ENCODE measurements at places on chromosomes 3 and 15.

- no peak for DNase-seq
Observed at GRCh38 chr3:128435561-128435960, 31.1 kb downstream of the DNAJB8 start.

DNA sequence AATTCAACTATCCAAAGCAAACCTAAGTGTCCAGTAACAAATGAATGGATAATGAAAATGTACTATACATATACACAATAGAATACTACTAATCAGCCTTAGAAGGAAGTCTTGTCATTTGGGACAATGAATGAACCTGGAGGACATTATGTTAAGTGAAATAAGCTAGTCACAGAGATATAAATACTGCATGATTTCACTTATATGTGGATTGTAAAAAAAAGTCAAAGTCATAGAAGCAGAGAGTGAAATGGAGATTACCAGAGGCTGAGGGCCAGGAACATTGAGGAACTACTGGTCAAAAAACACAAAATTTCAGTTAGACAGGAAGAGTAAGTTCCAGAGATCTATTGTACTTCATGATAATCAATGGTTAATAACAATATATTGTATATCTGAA is 33.6 kb downstream of the MYO5A start:
- DNase-seq: no peak

GRCh38 chr3:194905696-194906095 is 220.0 kb downstream of the FAM43A start:
- no peak for DNase-seq

DNA sequence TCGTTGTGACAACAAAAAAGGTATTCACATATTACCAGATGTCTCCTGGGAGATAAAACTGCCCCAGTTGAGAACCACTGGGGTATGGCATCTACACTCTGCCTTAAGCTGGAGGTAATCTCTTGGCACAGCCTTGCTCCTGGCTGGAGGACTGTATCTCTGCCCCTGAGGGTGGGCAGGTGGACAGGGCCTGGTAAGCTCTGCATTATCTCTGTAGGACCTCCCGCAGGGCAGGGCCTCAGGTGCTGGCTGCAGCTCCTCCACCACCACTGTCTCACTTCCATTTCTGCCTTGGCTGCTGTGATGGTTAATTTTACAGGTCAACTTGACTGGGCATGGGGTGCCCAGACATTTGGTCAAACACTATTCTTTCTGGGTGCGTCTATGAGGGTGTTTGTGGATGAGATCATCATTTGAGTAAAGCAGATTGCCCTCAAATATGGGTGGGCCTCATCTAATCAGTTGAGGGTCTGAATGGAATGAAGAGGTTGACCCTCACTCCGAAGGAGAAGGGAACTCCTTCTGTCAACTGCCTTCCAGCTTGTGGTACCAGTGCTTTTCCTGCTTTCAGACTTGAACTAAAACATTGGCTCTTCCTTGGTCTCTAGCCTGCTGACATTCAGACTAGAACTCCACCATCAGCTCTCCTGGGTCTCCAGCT is 9.8 kb upstream of the RHCG start:
- DNase-seq: no peak

GRCh38 chr3:42529468-42529867 is 27.0 kb downstream of the VIPR1 start:
- no peak for DNase-seq

DNA sequence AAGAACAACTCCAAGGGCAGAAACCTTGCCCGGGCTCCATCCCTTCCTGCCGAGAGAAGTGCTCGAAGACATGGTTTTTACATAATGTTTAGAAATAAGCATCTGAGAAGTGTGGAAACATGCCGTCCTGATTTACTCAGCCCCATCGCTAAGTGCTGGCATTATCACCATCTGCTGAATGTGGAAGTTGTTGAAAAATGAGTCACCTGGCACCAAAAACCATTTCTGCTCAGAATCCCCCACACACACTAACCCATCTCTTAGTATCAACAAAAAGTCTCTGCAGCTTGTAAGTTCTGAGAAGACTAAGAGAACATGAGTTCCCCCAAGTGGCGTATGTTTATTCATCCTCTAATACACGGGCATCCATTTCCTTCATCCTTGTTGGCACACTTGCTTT is 51.0 kb upstream of the ARL8B start:
- no peak for DNase-seq

GRCh38 chr3:125479091-125479490 is 40.9 kb downstream of the SNX4 start:
- DNase-seq: no peak

DNA sequence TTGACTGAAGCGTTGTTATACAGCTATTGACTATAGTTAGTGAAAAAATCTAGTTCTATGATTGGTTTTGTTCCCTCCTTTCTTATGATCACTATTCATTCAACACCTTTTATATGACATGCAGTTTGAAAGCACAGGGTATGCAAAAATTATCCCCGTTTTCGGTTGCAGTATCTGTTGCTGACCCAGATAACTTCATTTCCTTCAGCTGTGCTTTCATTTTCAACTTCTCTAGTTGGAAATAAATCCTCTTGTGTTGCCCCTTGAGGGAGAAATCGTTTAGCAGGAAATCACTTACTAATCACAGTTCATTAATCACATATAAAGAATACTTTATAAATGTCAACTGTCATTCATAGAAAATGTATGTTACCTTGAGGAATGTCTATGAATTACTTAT is 55.1 kb downstream of the MBNL1 start:
- no peak for DNase-seq

- DNase-seq: no peak
Observed at GRCh38 chr3:122916084-122916483, 111.5 kb downstream of the SEMA5B start.

- DNase-seq: peak; percentile 43
Observed at GRCh38 chr15:69462030-69462492, 9.4 kb downstream of the RPLP1 start.

- DNase-seq: no peak
Observed at GRCh38 chr3:19256313-19256712, 108.0 kb downstream of the KCNH8 start.

DNA sequence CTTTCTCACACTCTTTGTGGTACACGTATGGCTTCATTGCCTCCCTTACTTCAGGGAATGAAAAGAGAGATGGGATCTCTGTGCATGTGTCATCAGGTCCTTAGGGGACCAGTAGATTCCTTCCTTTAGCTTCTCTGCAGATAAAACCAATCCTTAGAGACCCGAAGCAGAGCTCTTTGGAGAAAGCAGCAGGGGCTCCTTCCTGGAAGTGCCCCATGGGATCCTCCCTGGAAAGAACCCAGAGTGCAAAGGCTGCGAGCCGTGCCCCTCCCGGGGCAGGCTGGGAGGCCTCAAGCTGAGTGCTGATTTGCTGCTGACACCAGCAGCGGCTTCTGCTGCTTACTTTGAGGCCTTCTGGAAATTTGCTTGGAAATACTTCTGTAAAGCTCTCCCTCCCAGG is 328.6 kb upstream of the RGMA start:
- DNase-seq: peak; percentile 21

- no peak for DNase-seq
Observed at GRCh38 chr3:24299806-24300626, 194.6 kb downstream of the THRB start.

- DNase-seq: no peak
Observed at GRCh38 chr15:51425517-51426040, 84.1 kb downstream of the GLDN start.

GRCh38 chr15:71043373-71043772 is 71.9 kb upstream of the THSD4 start:
- no peak for DNase-seq

DNA sequence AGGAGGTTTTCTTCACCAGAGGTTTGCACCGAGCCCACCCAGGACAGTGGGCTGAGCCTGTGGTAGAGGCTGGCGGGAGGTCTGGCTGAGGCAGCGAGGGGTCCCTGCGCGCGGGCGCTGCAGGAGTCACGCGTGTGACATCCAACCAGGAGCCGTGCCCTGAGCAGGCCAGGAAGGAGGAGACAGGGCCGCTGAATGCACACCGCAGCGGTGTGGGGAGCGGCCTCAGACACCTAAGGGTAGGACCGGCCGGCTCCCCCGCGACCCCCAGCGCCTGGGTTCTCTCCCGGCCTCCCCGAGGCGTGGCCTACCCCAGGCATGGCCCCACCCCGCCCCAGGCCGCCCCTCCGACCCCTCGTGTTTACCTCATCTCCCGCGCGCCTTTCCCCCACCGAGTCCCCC is 412 bp downstream of the SLC41A3 start:
- DNase-seq: peak; percentile 58

- DNase-seq: no peak
Observed at GRCh38 chr3:25191673-25192072, 236.4 kb upstream of the RARB start.

DNA sequence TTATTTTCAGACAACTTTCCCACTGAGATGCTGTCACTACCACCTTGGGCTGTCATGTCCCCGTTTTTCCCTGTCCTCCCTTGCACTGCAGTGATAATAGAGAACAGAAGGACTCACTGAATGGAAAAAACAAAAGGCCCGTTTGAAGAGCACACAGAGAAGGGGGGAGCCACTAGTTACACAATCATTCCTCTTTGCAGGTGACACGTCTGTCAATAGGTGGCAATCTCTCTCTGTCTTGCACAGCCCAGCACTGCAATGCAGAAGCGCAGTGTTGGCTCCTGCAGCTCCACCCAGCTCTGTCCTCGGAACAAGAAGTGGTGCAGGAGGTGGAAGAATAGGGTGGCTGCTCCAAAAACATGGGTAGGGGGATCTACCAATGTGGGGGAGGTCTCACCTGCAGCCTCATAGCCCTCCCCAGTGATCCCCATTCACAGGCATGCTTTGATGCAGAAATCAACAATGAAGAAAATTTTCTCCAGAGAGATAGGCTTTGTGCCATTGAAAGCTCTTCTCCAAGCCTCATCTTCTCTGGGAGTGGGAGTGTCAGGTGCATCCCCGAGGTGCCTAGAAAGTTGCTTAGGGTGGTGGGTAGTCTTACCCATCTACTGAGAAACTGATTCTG is 31.8 kb downstream of the FSTL1 start:
- peak; percentile 69 for DNase-seq

DNA sequence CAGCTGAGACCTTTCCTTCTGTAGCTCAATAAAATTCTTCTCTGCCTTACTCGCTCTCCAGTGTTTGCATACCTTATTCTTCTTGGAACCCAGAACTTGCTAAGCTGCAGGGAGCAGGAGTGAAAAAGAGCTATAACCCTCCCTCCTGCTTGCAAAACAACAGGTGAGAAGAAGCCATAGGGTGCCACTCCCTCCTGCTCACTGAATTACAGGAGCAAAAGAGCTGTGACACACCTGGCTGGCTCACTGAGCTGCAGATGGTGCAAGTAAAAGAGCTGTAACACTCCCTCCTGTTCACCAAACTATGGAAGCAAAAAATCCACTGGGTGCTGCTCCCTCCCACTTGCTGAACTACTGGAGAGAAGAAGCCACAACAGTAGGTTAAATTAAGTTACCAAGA is 44.2 kb upstream of the C2CD4B start:
- no peak for DNase-seq

DNA sequence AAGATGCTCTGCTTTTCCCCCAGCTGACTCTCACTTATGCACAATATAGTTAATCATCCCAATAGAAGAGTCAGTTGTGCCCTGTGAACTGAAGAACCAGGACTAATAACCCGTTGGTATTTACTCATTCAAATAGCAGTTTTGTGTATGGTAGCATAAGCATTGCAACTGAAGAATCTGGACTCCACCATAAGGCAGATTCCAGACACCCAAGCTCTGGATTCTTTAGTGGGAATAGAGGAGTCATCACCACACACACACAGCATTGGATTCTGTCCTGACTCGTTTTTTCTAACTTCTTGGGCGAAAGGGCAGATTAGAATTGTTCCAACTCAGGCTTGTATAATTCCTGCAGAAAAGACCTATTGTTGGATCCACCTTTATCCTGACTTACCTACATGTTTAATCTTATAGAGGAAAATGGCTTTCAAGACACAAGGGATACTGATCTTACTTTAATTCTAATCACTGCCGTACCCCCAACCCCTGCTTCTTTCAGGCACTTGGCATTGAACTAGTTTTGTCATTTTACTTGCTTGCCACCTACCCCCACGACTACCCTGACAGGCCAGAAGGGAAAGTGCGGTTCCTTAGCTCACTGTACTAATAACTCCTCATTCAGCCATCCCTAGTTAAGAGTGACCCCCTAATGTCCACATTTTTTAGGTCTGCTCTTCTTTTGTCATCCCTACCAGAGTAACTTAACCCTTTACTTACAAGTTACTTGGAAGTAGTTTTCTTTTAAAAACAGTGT is 42.3 kb downstream of the NKIRAS1 start:
- DNase-seq: no peak

DNA sequence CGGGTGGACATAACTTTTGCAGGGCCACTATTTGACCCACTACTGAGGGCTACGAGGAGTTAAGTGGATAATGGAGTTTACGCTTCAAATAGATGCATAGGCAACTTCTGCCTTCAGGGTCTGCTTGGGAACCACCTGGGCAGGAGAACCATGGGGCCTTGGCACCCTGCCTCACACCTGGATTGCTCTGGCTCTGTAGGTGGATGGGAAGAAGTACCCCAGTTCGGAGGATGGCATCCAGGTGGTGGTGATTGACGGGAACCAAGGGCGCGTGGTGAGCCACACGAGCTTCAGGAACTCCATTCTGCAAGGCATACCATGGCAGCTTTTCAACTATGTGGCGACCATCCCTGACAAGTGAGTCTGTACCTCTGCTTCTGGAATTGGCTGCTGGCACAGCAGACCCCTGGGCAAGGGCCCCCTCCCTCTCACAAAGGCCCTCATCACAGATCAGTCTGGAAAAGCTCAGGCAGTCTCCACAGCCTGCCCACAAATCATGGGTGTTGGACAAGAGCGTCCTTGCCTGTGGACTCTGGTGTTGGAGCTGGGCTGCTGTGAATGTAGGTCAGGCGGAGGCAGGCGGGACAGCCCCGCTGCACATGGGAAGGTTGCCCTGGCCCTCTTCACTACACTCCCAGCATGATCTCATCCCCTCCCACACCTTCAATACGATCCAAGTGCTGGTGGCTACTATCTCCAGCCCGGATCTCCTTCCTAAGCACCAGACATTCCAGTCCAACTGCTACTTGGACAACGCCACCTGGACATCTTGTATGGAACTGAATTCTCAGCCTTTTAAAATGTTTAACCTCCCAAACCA is 46.7 kb downstream of the MESD start:
- DNase-seq: peak; percentile 71

DNA sequence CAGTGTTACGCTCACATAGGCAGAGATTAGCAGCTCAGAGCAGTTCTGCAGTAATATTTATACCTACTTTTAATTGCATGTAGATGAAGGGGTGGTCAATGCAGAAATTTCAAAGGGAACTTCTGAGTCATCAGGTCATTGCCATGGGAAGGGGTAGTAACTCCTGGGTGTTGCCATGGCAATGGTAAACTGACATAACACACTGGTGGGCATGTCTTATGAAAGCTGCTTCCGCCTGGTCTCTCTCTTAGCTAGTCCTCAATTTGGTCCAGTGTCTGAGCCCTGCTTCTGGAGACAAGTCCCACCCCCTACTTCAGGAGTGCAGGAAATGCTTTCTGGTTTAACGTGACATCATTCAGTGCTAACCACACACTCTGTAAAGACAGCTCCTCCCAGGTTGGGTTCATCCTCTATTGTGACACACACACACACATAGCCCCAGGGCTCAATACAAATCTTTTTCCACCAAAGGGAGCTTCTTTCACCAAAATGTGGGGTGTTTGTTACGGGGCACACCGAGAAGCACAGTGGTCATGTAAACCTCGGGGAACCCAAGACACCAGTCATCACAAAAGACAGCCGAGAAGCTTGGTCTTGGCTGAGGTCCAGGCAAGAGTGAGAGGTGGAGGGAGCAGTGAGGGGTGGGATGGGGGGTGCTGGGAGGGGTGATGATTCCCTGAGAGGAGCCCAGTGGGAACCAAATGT is 74.5 kb downstream of the TLE3 start:
- no peak for DNase-seq
